Right ventricle myocardium inferior (tissue), 1 donor: ENCODE measurements at places on chromosomes 11 and 22.
A peak's percentile ranks its signal among the peaks of the same experiment; 100 is the strongest.

DNA sequence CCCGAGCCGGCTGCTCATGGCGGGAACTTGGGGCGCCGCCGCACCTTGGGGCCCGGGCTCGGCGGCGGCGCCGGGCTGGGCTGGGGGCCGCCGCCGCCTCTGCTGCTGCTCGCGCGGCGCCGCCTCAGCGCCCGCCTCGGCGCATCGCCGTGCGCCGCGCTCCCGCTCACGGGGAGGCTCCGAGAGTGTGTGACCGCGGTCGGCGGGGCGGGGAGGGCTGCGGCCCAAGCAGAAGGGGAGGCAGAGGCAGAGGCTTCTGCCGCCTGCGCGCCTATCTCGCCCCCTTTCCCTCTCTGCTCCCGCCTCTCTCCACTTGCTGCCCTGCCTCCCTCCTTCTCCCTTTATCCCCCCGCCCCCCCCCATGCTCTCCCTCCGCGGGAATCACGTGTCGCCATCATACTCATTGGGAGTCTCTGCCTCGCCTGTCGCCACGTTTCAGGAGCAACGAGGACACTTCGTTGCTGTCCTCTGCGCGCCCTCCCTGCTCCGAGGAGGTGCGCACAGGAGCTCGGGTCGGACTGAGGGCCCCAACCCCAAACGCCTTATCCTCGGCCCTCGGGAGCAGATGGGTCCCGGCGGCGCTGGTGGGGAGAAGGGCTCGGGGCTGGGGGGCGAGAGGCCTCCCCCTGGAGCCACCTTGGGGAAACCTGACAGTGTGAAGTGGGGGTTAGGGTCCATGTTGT is at the start of gene GUCY1A2:
TSS of gene GUCY1A2 (minus strand) at position 258 of the 683 bp plus-strand sequence. CDS start 421 bp downstream, outside the sequence.
- DNase-seq: peak; percentile 54

GRCh38 chr11:22875869-22876473 is 15.7 kb upstream of the CCDC179 start:
- DNase-seq: no peak

DNA sequence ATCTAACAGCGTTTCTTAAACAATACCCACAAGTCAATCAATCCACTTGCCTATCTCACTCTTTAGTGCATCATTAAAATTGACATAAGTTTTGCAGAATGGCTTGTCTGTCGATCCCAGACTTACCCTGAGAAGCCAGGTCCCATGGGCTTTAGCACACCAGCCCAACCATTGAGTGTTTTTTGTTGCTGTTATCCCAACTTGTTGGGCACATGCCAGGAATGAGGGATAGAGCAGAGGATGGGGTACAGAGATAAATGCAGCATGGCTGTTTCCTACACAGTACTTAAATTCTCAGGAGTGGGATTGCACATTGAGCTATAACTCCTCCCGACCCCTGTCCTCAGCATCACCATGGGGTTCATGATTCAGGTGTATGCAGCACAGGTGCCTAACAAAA is 64.2 kb upstream of the RASSF10 start:
- DNase-seq: no peak

DNA sequence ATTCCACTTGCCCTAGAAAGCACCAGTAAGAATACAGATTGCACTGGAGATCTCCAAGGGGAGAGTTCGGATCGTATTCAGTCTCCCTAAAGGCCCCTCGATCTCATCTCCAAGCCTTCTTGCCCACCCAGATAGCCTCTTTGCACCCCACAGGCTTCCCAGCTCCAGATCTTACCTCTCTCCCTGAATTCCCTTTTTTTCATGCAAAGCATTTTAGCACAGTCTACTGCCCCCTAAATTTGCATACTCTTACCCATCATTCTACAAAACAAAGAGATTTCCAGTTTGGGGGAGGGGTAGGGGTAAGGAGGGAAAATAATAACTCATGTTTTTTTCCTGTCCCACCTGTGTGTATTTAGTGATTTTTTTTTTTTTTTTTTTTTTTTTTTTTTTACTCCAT is 105.2 kb downstream of the NAV2 start:
- DNase-seq: no peak

GRCh38 chr11:25602149-25602548 is 729.8 kb upstream of the ANO3 start:
- DNase-seq: no peak

DNA sequence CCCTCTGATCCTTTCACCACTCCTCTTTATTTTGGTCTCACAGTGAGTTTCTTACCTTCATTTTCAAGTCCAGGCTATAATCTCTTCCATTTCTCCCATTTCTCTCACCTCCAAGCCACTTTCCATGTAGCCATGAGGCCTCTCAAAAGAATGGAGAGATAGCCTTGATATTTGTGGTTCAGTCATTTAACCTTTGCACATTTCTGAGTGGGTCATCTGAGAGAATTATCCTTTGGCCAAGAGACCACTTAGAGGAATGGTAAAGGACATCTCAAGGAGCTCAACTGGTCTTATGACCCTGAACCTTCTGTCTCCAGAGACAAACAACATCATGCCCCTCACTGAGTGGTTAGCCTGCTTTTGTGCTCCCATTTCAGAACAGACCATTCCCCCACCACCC is 121.1 kb downstream of the KIRREL3 start:
- DNase-seq: no peak

DNA sequence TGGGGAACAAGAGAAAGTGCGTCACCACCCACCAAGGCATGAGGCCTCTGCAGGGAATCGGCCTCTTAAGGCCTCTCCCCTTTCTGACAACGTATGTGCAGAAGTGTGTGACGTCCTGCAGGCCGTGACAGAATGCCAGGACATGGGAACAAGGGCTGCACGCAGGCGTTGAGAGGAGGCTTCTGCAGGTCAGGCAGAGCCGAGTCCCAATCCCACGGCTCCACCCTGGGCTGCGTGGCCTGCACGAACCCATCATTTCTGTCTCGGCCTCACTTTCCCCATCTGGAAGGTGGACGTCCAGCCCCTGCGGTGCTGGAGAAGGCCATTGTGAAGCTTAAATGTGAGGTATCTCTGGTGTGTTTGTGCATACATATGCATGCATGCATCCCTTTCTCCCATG is 61.8 kb downstream of the SHANK2 start:
- no peak for DNase-seq
